Posterior cingulate gyrus (tissue), 11 donors: ENCODE measurements at places on chromosomes 5 and 9.

GRCh38 chr5:133246376-133247150, 194.8 kb downstream of the HSPA4 start:
- no peak for DNase-seq

- DNase-seq = no peak
These were observed 118.4 kb downstream of the CTNND2 start for GRCh38 chr5:11785771-11786352.

DNA sequence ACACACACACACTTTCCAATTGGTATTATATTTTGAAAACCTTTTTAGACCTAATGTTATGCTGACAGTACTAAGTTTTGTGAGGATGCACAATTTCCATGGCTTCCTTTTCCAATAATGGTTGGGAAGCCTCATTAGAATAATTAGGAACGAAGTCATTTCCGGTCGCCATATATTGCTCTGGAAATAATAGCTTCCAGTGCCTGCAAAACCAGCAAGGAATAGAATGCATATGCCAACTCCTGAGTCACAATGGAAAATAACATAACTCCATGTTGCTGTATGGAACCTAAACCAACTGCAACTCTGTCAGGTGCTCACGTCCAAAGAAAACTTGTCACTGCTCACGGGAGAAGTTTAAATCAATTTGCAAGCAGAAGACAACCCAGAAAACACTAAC, 222.0 kb downstream of the EBF1 start:
- DNase-seq = no peak

DNA sequence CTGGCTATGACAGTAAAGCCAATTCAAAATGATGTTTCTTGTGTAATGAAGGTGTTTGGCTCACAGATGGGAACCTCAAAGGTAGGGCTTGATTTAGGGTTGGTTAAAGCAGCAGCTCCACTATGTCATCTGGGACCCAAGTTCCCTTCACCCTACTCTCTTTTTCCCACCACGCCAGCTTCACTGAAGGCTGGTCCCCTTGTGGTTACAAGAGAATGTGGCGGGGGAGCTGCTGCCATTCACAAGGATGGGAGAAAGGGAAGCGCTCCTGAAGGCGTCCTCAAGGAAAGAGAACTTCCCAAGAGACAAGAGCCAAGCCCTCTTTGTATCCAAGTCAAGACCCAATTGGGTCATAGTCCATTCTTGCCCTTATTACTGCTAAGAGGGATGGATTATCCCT, 72.7 kb downstream of the NTRK2 start:
- DNase-seq = no peak

DNA sequence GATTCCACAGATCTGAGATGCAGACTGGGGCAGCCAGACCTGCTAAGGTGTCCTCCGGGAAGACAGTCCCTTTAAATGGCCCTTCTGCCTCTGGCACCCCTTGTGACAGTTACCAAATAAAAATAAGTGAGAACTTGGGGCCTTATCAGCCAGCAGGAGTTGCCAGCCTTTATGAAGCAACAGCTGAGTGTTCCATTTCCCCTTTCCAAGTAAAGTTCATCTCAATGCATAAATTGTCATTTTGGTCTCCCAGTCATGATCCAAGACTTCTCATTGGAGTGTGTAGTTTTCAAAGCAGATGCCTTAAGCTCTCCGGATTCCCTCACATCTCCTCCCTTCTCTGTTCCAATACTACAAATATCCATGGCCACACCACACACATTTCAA, 4.1 kb downstream of the PTCH1 start:
- no peak for DNase-seq

- DNase-seq = no peak
These were observed 207.0 kb downstream of the DEPDC1B start for GRCh38 chr5:60492958-60493357.

DNA sequence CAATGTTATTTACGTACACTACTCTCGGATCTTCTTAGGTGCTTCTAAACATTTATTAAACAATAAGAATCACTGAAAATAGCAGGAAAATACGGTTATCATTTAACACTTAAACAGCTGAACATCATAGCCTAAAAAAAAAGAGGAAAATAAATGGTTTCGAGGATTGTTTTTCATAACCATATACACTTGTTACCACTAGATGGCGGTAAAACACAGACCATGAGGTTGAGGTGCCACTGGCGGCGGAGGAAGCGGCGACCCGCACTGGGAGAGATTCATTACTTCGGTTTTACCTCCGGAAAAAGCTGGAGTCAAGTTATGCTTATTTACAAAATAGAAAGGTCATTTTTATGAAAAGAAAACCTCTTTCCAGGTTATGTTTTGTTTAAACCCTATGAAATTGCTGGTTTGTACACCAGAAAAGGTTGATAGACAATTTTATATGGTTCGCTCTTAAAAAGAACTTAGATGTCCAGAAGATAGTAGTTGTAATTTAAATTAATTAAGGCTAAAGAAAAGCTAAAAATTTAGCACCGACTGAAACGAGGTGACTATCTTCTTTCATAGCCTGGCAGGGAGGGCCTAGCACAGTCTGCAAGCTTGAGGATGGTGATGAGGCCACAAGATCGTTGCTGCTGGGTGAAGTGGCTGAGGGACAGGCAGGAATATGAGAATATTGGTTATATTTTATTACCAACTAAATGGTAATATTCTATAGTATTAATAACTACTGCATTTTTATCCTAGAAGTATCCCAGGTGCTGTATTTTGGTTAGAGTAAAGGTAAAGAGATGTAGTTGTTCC, 605.7 kb downstream of the RAB3C start:
- peak; percentile 47 for DNase-seq

- DNase-seq = no peak
These were observed 16.7 kb upstream of the RNU6ATAC start for GRCh38 chr9:134180786-134181647.

DNA sequence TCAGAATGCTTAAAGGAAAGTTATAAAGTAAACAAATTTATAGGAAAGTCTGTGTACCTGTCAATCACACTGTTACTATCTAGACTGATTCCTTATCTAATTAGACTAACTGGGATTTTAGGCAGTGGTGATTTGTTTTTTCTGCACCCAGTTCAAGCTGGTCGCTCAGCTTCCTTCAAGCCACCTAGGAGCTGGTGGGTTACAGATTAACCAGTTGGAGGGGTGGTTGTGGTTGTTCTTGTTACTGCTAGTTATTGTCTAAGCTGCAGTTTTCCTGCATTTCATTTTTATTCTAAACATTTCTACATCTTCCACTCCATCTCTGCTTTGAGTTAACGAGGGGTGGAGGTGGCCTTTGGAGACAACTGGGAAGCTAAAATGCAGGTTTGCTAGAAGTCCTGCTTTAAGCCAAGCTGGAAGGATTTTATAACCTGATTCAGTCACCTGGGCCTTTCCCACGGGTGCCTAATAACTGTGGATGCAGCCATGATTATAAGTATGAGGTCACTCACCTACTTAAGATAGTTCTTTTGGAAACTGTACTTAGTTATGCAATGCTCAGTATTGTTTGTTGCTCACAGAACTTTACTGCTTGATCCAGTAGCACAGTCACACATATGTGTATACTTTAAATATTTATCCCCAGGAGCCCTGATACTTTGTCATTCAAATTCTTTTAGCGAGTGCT, 303.9 kb upstream of the DAP start:
- no peak for DNase-seq

GRCh38 chr5:66877843-66878242, 281.6 kb downstream of the MAST4 start:
- DNase-seq = no peak

GRCh38 chr5:157492886-157493285, 32.9 kb downstream of the NIPAL4 start:
- no peak for DNase-seq

DNA sequence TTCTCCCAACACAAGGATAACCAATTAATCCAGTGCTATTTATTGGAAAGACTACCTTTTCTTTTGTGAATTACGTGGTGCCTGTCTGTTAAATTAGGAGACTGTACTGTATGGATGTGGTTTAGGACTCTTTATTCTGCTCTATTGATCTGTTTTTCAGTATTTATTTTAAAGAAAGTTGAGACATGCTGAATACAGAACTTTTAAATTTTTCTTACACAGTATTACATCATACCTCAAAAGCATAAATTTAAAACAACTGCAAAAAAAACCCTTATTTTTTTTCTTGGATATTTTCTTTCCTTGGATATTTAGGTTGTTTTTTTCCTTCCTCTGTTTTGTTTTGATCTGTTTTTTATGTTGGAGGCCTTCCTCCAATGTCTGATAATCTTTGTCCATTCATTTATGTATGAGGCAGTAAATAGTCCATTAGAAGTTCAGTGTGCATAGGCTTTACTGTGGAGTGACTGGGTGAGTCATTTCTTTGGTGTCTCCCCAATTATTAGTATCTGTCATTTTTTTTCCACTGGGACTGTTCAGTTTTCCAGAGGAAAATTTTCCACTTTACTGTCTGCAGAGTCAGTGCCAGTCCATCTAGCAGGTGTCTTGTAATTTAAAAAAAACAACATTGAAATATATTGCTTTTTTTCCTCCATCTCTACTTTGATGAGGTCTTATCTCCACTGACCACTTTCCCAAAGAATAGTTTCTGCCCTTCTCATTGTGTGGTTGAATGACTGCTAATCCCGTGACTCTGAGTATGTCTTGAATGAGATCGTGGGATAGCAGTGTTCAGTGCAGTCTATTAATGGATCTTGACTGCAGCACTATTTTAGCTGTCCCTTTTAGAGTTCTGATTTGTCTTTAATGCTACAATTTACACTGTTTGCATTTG, 15.2 kb downstream of the CYSTM1 start:
- no peak for DNase-seq

DNA sequence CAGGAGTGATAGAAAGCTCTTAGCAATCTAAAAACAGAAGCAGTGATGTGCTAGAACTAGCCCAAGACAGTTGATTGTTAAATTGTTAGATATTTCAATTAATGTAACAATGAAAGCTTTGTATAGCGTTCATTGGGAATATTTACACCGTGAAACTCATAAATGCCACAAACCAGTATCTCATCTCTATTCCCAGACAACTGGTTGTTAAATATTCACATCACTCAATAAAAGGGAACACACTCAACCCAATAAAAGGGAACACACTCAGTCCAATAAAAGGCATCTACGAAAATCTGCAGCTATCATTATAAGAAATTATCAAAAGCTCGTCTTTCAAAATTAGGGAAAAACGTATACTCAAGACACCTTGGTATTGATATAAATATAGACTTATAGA, 270.9 kb downstream of the CYLC2 start:
- DNase-seq = no peak

- DNase-seq = no peak
These were observed 9.9 kb upstream of the OSMR start for GRCh38 chr5:38835887-38836286.

- no peak for DNase-seq
These were observed 1.5 kb downstream of the IGFBPL1 start for GRCh38 chr9:38422555-38423260.

DNA sequence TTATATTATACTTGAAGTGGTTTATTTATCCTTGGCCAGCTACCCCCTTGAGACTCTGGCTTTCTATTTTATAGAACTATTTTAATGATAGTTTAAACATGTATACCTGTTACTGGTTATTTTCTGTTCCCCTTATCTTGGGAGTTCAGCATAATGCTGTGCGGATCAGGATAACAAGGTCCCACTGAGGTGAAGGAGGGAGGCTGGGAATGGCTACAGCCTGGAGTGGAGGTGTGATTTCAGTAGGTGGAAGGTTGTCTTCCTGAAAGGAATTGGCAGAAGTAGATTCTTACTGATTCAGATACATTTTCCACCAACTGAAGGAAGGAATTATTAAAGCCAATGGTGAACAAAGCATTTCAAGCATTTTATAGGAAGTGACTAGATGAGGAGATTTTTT, 38.9 kb downstream of the PAM start:
- DNase-seq = no peak

- no peak for DNase-seq
These were observed 35.6 kb upstream of the ANKRD33B start for GRCh38 chr5:10528056-10528816.

DNA sequence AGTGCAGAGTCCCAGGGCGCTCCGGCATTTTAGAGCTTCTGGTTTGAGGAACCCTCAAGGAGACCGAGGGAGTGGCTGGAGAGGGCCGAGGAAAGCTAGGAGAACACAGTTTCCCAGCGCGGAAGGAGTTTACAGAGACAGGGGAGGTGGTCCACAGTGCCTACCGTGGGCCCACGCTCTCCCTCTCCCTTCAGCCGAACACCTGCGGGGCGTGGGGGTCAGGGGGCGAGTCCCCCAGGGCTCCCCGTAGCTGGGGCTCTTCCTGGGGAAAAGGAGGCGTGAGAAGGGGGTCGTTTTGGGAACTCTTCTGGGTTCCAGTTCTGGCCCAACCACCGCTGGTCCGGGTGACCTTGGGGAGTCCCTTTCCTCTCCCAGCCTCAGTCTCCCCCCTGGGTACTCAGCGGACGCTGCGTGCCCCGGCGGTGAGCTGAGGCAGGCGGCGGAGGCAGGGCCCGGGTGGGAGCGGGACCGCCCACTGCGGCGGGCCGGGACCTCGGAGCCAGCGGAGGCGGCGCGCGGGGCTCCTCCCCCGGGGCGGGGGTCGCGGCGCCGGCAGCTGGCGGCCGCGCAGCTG, 368 bp upstream of the FRMPD1 start:
- no peak for DNase-seq

DNA sequence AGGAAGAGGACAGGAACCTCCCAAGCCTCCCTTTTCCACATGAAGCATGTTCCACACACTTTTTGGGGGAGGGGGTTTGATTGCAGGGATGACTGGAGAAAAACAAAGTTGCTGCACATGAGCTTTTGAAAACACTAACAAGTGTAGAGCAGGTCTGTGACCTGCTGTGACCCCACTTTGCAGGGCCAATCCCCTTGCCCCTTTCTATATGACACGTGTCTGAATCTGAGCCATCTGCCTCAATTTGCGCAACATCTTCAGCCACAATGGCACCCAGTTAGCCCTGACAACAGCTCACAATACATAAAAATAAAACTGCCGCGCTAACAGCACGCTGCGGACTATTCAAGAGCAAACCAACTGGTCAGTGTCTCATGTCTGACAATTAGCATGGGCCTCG, 227.8 kb upstream of the TBCA start:
- no peak for DNase-seq

GRCh38 chr5:18068826-18069225, 434.6 kb downstream of the TAF11L14 start:
- DNase-seq = no peak

DNA sequence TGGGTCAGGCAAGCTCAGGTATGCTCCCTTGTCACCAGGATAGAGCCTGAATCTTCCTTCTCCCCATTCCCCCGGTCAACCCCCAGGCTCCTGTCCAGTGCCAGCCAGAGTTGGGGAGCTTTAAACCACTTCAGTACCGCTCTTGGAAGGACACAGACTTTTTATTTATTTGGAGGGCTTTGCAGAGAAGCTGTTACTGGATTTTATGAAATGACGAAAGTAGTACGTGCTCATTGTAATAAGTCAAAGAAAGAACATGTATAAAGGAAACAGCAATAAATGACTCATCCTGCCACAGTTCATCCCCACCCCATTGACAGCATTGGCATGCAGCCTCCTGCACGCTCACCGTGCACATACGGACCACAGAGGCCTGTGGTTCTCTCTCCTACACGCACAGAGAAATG, 230.3 kb downstream of the AUH start:
- DNase-seq = no peak

DNA sequence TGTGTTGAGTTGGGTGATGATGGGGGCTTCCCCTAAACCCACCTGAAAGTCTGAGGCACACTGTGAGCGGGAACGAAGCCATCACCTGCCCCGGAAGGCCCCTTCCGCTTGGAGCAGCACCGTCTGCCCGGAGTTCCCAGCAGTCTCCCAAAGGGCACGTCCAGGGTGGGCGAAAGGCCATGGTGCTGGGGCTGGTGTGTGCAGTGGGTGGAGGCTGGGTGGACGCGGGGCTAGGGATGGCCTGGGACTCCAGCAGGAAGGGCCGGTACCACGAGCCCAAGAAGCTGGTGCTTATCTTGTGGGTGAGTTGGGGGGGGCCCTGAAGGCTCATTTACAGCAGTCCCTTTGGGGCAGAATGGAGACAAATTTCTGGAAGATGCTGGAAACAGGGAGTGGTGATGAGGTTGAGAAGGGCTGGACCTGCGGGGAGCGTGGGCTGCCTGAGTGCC, 4.6 kb downstream of the FLT4 start:
- no peak for DNase-seq
